ENCODE measurements at places on chromosomes 6 and 20. TPM values are rescaled to one million over a fixed set of nuclear protein-coding genes. Genes with fewer than 3 reads are reported as not detected.

DNA sequence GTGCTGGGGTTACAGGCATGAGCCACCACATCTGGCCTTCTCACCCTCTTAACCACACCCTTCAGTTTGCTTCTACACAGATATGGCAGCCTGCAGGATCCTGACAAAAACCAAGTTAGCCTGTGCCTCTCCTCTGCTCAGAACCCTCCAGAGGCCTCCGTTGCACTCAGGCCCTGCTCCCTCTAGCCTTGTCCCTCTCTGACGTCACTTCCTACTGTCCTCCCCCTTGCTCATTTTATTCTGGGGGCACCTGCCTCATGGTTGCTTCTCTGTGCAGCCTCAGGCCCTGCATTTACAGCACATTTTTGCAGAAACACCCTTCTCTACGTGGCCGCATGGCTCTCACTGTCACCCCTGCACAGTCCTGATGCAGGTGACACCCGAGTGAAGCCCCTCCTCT is 105.6 kb downstream of the CDC5L start:
- H3K27me3 ChIP-seq = peaks cover 5% of the 10 kb centered on the region
- H3K36me3 ChIP-seq = no peaks in the 10 kb centered on the region
- DNase-seq = no peak
- H3K4me3 ChIP-seq = no peak overlapping the region
- H3K4me1 ChIP-seq = no peaks in the 10 kb centered on the region

- no peaks in the 10 kb centered on the region for H3K36me3 ChIP-seq
- no peaks in the 10 kb centered on the region for H3K4me1 ChIP-seq
- no peak for DNase-seq
- H3K27me3 ChIP-seq = no peaks in the 10 kb centered on the region
- no peak overlapping the region for H3K27ac ChIP-seq
- no peak overlapping the region for H3K4me3 ChIP-seq
Observed at GRCh38 chr6:133587546-133588160, 301.3 kb upstream of the TCF21 start.

GRCh38 chr6:82182756-82183155 is 64.8 kb downstream of the IBTK start:
- peak; percentile 14 for DNase-seq
- H3K4me3 ChIP-seq = no peak overlapping the region

DNA sequence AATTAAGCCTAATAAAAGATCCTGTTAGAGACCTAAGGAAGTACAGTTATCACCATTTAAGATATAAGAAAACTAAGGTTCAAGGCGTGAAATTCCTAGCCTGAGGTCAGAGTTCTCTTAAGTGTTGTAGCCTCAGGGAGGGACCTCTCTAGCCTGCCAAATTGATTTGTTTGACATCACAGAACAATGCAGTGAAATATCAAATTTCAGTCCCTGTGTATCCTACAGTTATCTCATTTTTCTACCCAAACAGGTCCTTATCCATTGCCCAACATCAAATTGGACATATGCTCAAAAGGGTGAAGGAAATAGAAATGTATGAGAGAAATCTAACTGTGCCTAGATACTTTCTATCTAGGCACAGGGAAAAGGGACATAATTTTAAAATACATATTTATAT is 63.0 kb downstream of the NCOA7 start:
- no peaks in the 10 kb centered on the region for H3K27me3 ChIP-seq
- H3K36me3 ChIP-seq = peaks cover 15% of the 10 kb centered on the region
- peaks cover 18% of the 10 kb centered on the region for H3K4me1 ChIP-seq
- no peak overlapping the region for H3K27ac ChIP-seq
- H3K4me3 ChIP-seq = no peak overlapping the region

- no peak overlapping the region for H3K4me3 ChIP-seq
- DNase-seq = no peak
- peaks cover 91% of the 10 kb centered on the region for H3K4me1 ChIP-seq
- no peak overlapping the region for H3K27ac ChIP-seq
- no peaks in the 10 kb centered on the region for H3K27me3 ChIP-seq
- H3K36me3 ChIP-seq = peaks cover 20% of the 10 kb centered on the region
Observed at GRCh38 chr20:48771542-48771941, 56.3 kb downstream of the PREX1 start.

- H3K4me3 ChIP-seq = no peak overlapping the region
- no peaks in the 10 kb centered on the region for H3K27me3 ChIP-seq
- no peak for DNase-seq
- peaks cover 4% of the 10 kb centered on the region for H3K4me1 ChIP-seq
Observed at GRCh38 chr20:38790200-38791053, 15.1 kb upstream of the PPP1R16B start.

- no peaks in the 10 kb centered on the region for H3K36me3 ChIP-seq
- H3K4me3 ChIP-seq = no peak overlapping the region
- H3K4me1 ChIP-seq = no peaks in the 10 kb centered on the region
- H3K27me3 ChIP-seq = no peaks in the 10 kb centered on the region
- DNase-seq = no peak
Observed at GRCh38 chr6:71584712-71585436, 296.3 kb downstream of the OGFRL1 start.

DNA sequence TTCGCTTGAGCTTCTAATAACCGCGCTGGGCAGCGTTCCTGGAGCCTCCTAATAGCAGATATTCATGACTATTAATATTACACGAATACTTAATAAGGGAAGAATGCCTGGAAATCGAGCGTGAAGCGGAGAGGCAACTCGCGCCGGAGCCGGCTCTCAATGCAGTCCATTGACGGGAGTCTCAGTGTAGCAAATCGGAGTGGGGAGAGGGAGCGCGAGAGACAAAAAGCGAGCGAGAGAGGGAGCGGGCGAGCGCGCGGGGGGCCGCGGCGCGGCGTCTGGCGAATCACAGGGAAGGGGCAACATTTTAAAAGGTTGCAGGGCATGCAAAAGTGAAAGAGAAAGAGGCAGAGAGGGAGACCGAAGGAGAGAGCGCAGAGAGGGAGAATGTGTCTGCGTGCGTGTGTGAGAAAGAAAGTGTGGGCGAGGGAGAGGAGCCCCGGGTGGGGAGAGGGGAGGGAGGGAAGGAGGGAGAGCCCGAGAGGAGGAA is 2.9 kb downstream of the TFAP2A start:
- peaks cover 77% of the 10 kb centered on the region for H3K27me3 ChIP-seq
- H3K4me1 ChIP-seq = peaks cover 32% of the 10 kb centered on the region
- peaks cover 24% of the 10 kb centered on the region for H3K36me3 ChIP-seq
- DNase-seq = peak; percentile 54
- peak overlapping the region; percentile 80 for H3K4me3 ChIP-seq

DNA sequence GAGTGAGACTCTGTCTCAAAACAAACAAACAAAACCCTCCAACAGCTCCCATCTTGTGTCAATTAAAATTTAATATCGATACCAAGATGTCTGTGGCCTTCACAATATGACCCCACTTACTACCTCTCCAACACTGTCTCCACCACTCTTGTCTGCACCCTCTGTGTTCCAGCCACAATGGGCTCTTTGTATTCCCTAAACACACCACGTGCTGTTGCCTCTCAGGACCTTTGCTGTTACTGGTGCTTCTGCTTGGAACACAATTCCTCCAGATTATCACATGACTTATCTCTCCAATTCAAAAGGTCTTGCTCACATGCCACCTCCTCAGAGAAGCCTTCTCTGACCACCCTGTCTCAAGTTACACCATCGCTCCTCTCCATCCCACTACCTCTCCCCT is 6.0 kb upstream of the HCK start:
- no peaks in the 10 kb centered on the region for H3K36me3 ChIP-seq
- no peaks in the 10 kb centered on the region for H3K4me1 ChIP-seq
- no peak overlapping the region for H3K4me3 ChIP-seq
- H3K27ac ChIP-seq = no peak overlapping the region
- no peak for DNase-seq
- peaks cover 47% of the 10 kb centered on the region for H3K27me3 ChIP-seq

GRCh38 chr6:37889486-37889885 is 70.0 kb downstream of the ZFAND3 start:
- no peak for DNase-seq
- H3K27me3 ChIP-seq = no peaks in the 10 kb centered on the region
- no peak overlapping the region for H3K4me3 ChIP-seq
- no peak overlapping the region for H3K27ac ChIP-seq
- H3K4me1 ChIP-seq = peaks cover 19% of the 10 kb centered on the region

DNA sequence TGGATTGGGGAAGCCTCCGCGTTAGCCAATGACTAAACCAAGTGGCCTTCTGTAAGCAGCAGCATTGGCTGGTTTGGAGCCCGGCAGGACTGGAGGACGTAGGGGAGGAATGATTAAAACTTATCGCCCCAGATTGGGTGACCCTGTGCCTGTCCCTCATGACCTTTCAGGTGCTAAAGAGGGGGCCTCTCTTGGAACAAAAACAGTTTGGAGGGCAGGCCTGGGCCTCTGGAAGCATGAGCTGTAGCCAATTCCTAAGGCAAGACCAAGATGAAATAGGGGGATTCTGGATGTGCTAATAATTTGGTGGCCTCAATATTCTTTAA is 1.4 kb downstream of the GMPR start:
- H3K4me1 ChIP-seq = peaks cover 23% of the 10 kb centered on the region
- H3K4me3 ChIP-seq = no peak overlapping the region
- peaks cover 37% of the 10 kb centered on the region for H3K27me3 ChIP-seq

GRCh38 chr6:27836141-27836782 is 75.9 kb downstream of the OR2B2 start:
- no peak overlapping the region for H3K27ac ChIP-seq
- no peak overlapping the region for H3K4me3 ChIP-seq
- peaks cover 1% of the 10 kb centered on the region for H3K36me3 ChIP-seq
- H3K4me1 ChIP-seq = peaks cover 26% of the 10 kb centered on the region

GRCh38 chr6:78089531-78089930 is 436.7 kb downstream of the MEI4 start:
- H3K27ac ChIP-seq = no peak overlapping the region
- no peaks in the 10 kb centered on the region for H3K4me1 ChIP-seq
- no peaks in the 10 kb centered on the region for H3K27me3 ChIP-seq
- no peak for DNase-seq

- peaks cover 7% of the 10 kb centered on the region for H3K36me3 ChIP-seq
- no peak overlapping the region for H3K4me3 ChIP-seq
- no peaks in the 10 kb centered on the region for H3K4me1 ChIP-seq
- no peak for DNase-seq
- no peaks in the 10 kb centered on the region for H3K27me3 ChIP-seq
Observed at GRCh38 chr6:96990462-96990861, 65.9 kb downstream of the KLHL32 start.

DNA sequence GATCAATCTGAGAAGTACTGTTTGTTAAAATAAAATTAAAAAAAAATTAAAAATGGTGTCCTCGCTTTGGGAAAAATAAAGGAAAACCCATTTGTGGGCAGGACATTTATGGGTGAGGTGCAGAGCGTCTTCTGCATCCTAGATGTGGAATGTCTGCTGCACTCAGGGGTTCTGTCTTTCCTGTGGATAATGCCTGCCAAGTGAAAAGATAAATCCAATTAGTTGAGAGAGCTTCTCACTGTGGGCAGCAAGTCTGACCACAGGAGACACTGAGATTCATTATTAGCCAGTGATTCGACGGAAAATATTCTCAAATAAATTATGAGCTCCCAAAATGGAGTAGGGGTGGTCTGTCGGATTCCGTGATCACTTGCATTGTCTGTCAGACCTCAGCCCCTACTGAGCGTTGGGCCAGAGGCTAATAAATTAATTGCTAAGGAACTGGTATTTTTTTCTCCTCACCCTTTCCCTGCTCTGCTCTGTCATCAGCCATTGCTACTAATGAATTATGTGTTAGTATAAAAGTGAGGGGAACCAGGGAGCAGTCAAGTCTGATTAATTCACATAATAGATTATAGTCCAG is 10.0 kb downstream of the GMPR start:
- H3K4me3 ChIP-seq = no peak overlapping the region
- H3K4me1 ChIP-seq = no peaks in the 10 kb centered on the region
- H3K27me3 ChIP-seq = peaks cover 8% of the 10 kb centered on the region
- DNase-seq = no peak
- H3K27ac ChIP-seq = no peak overlapping the region
- H3K36me3 ChIP-seq = no peaks in the 10 kb centered on the region

GRCh38 chr6:73200735-73201134 is 24.6 kb downstream of the KHDC1L start:
- no peak for DNase-seq
- H3K4me3 ChIP-seq = no peak overlapping the region
- H3K36me3 ChIP-seq = no peaks in the 10 kb centered on the region
- H3K27me3 ChIP-seq = no peaks in the 10 kb centered on the region
- no peak overlapping the region for H3K27ac ChIP-seq
- H3K4me1 ChIP-seq = no peaks in the 10 kb centered on the region

Gene SLC22A3
- not detected for total RNA-seq

Gene CAGE1
- 0.22 TPM for total RNA-seq

Gene ZNF831
- total RNA-seq = 7.6 TPM

Gene CLDN20
- total RNA-seq = not detected

Gene PKHD1
- 0.02 TPM for total RNA-seq

Gene MACROD2
- not detected for total RNA-seq

Gene PACSIN1
- 0.40 TPM for total RNA-seq

Gene TMEM244
- total RNA-seq = not detected

Gene HLA-DQB1
- 9.7 TPM for total RNA-seq
